ENCODE measurements at places on chromosomes 16 and 17.
A peak's percentile ranks its signal among the peaks of the same experiment; 100 is the strongest.

DNA sequence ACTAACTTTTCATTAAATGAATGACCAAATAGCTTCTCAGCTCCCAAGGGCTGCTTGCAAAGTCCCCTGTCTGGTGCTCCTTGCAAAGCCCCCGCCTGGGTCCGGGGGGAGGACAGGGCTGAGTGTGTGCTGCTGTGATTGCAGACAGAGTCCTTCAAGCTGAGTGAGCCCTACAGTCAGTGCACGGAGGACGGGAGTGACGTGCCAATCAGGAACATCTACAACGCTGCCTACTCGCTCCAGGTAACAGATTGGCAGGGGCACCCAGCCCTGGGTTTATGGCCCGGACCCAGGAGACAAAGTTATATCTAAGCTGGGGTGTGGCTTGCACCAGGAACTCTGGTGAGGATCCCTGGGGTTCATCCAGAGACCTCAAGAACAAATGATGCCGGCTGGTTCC lies 27.1 kb downstream of the SCNN1G start:
- no peak for DNase-seq

DNA sequence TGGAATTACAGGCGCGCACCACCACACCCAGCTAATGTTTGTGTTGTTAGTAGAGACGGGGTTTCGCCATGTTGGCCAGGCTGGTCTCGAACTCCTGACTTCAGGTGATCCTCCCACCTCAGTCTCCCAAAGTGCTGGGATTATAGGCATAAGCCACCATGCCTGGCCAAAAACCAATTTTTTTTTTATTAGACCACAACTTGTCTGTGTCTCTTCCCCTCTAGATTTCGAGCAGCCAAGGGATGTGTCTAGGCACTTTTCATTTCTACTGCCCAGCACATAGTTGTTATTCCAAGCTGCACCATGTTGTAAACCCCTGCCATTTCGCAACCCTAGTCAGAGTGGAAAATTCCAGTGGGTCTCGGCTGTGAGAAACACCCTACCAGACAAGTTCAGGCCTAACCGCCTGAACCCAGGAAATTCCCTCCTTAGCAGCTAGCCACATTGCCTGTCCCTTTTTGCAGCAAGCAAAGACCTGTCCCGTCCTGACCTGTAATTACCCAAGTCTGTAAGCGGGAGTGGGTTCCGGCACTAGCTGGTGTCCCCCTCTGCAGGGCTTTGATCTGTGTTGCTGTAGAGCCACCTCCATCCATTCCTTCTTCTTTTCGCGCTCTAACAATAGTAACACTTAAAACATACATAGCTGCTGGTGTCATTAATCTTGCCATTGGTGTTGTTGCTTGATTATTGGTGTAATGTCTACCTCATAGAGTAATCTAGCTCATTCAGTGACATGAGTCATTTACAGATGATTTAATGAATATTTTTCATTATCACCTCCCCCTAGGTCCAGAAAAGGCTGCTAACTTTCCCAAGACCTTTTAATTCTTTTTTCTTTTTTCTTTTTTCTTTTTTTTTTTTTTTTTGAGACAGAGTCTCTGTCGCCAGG lies 77.3 kb upstream of the ATF7IP2 start:
- peak; percentile 10 for DNase-seq

DNA sequence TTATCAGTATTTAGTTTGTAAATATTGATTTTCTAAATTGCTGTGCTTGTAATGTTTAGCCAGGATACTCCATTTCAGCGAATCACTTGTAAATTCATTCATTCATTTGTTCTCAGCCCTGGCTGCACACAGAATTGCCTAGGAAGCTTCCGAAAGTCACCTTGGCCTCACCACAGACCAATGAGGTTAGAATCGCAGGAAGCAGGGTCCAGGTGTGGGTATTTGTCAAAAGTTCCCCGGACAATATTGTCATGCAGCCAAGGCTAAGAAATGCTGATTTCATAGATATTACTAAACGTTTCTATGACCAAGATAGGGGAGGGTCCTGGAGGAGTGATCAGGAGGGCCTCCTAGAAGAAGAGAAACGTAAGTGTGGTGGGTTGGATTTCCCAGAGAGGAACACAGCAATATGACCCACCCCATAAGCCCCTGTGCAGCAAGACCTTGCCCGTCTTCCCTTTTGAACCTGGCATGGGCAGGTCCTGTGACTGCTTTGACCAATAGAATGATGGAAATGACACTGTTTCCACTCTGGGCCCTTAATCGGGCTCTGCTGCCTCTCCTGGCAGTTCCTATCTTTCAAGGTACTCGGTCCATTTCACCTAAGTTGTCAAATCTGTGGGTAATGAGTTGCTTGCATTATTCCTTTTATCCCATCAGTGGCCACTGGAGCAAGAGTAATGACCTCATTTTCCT lies 238.7 kb downstream of the FOXL1 start:
- DNase-seq, result no peak

DNA sequence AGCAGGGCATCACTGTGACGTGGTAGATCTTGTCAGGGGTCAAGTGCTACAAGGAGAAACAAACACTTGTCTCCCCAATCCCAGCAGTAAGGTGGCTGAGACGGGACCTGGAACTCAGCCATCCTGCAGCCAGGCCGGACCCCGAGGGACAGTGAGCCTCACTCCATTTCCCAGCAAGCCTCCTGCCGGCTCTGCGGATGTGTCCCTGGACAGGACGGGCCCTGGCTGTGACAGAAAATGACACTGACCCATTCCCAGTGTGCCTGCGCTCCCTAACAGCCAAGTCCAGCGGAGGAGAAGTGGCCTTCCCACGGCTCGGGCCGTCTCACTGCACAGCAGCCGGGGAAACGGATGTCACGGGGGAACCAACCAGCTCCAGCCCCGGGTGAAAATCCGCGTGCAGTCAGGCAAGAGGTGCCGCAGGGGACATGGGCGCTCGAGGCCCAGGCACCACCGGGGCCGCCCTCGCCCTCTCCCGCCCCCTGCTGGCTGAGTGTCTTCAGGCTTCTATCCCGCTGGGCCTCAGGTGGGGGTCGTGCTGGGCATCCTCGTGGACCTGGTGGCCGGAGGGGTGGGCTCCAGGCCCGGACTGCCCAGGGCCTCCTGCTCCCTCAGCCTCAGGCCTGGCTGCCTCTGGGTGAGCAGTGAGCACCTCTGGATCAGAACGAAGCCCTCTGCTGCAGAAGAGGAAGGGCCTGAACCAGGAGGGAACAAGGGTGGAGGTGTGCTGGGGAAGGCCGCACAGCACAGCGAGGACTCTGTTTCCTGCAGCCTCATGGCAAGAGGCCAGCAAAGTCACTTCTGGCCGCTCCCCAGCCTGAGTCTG lies 6.7 kb downstream of the HAGHL start:
- no peak for DNase-seq

DNA sequence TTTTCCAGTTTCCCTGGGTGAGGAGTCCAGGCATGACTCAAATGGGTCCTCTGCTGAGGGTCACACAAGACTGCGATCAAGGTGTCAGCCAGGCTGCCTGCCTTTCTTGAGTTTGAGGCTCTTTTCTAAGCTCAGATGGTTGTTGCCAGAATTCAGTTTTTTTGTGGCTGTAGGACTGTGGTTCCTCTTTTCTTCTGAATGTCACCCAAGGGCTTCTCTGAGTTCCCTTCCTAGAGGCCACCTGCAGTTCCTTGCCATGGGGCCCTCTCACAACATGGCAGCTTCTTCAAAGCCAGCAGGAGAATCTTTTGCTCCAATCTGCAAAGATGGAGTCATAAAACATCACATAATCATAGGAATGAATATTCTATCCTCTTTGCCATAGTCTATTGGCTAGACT lies 17.5 kb downstream of the LIMD2 start:
- DNase-seq, result no peak

DNA sequence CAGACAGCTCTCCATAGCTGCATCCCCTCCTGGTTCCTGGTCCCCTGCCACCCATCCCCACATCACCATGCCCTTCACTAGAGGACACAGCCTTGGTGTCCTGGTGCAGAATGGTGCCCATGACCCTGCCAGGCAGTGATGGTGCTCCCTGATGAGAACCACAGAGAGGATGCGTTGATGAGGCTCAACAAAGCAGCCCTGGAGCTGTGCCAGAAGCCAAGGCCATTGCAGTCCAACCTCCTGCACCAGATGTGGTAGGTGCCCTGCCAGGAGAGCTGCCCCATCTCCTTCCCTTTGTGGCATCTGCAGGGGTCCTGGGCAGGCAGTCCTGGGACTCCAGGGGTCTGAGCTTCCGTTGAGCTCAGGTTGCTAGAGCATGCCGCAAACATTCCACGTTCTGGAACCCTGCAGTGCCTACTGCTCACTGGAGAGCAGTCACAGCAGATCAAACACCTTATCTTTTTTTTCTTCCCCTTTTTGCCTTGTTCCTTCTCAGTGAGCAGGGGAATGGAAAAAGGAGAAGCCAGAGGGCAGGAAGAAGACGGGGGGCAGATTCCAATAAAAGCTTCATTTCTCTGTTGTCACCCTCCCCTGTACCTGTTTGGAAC lies 5.3 kb upstream of the EPN3 start:
- no peak for DNase-seq
